ENCODE measurements at places on chromosomes 11 and 22. TPM values are rescaled to one million over a fixed set of nuclear protein-coding genes. Genes with fewer than 3 reads are reported as not detected.

The TUT1 gene
- 8.0 TPM for total RNA-seq

The CARD16 gene
- total RNA-seq, result 11.0 TPM

The MAP4K2 gene
- 11.7 TPM for total RNA-seq

The PARVG gene
- 6.4 TPM for total RNA-seq
